ENCODE measurements at places on chromosomes 12 and 14. TPM values are rescaled to one million over a fixed set of nuclear protein-coding genes. Genes with fewer than 3 reads are reported as not detected.

DNA sequence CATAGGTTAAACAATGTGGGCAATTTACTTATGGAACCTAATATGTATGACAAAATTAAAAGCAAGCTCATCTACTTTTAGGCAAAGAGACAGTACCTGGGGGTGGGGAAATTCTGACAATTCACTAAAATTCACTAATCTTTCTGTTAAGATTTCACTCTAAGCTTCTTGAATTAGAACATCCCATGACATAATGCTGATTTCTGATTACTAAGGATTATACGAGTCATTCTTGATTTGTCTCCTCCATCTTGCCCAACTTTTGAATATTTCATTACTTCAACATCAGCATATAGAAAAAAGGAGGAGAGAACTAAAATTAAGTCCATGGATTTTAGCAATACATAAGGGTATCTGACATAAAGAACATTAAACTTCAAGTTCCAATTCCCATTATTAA lies 2.4 kb downstream of the CEP83 start:
- DNase-seq = no peak

DNA sequence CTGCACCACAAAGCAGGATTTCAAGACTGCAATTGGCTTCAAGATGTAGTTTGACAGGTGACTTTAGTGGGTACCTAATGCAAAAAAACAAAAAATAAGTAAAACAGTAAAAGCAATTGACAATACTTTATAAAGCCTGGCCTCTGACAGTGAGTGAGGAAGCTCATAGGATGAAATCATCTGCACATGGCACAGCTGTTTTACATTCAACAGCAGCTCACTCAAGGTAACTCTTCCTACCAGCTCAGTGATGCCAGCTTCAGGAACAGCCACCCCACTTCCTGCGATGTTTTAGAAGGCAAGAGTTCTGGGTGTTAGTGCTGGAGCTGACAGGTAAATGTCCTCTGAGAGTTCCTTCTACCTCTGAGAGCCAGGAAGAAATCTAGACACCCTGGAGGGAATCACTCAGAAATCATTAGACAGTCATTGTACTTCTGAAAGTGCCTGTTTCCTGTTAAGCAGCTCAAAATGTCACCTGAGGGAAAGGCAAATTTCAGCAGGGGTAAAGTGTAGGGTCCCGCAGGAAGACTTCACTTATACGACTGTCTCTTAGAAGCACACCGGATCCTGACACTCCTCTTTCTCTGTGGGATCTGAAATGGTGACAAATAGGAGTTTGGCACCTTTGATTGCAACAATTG lies 99.9 kb downstream of the FOXN3 start:
- no peak for DNase-seq

PIK3C2G gene
- not detected for total RNA-seq

C12orf60 gene
- 1.6 TPM for total RNA-seq

- DNase-seq = no peak
Observed at GRCh38 chr12:72631926-72632685, 359.9 kb downstream of the TRHDE start.

GRCh38 chr14:42424501-42424900 lies 817.8 kb downstream of the LRFN5 start:
- no peak for DNase-seq

BDKRB1 gene
- not detected for total RNA-seq

CLEC2A gene
- not detected for total RNA-seq

GRCh38 chr12:110498984-110499706 lies 2.8 kb downstream of the VPS29 start:
- DNase-seq = no peak

GRCh38 chr14:34833549-34834523 lies 41.3 kb downstream of the BAZ1A start:
- DNase-seq = no peak
